ENCODE measurements at places on chromosomes 6 and 20.

GRCh38 chr20:21259346-21259745, 43.8 kb upstream of the XRN2 start:
- no peak for DNase-seq

DNA sequence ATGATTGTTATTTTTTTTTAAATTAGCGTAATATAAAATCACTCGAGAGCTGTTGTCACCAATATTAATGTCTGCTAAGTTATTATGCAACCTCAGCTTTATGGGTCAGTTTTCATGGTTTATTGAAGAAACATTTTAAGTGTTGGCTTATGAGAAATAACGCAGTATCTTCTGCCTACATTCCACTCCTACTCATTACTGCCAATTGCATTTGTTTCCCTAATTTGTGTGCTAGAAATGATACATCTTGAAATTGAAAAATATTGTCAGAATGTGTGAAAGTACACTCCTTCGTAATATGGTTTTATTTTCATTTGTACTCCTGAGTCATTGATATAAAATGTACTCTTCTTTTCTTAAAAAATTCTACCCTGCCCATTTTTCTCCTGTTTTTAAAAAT, 333.3 kb upstream of the HSF2 start:
- DNase-seq, result no peak

DNA sequence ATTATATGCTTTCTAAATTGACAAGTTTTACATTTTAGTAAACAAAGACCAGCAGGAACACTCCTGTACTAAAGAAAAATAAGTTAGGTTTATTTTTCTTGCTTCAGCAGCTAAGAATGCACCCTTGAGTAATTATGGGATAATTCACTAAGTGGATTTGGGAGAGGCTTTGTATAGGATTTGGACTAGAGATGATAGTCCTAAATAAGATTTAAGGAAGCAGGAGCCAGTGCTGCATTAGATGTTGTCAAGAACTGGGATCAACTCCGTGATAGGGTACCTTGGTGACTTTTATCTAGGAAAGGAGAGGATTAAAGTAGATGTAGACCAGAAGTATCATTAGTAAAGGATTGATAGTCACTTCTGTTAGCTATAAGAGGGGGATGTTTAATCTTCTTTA, 4.1 kb upstream of the C6orf141 start:
- no peak for DNase-seq

DNA sequence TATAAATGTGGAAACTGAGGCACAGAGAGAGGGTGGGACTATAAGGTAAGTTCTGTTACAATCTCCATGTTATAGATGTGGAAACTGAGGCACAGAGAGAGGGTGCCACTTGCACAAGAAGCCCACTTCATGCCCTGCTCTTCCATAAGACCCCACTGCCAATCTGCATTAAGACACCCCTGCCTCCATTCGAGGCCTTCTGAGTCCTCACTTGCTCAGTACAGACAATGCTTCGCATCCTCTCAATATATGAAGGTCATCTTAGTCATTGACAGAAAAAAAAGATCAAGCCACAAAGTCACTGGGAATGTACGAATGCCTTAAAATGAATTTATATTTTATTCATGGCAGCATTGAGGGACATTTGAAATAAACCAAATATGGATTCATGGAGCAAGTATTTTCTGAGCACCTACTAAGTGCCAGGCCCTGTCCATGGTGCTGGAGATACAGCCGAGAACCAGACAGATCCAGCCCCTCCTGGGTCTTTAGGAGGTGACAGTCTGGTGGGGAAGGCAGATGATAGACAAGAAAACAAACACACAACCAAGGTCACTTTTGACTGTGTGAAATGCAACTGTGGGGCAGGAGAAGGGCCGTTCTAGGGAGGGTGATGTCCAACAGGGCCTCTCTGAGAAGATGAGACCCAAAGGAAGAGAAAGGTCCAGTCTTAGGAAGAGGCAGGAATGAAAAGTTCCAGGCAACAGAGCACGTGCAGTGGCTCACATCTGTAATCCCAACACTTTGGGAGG, 92.5 kb upstream of the PTPN1 start:
- DNase-seq, result no peak

DNA sequence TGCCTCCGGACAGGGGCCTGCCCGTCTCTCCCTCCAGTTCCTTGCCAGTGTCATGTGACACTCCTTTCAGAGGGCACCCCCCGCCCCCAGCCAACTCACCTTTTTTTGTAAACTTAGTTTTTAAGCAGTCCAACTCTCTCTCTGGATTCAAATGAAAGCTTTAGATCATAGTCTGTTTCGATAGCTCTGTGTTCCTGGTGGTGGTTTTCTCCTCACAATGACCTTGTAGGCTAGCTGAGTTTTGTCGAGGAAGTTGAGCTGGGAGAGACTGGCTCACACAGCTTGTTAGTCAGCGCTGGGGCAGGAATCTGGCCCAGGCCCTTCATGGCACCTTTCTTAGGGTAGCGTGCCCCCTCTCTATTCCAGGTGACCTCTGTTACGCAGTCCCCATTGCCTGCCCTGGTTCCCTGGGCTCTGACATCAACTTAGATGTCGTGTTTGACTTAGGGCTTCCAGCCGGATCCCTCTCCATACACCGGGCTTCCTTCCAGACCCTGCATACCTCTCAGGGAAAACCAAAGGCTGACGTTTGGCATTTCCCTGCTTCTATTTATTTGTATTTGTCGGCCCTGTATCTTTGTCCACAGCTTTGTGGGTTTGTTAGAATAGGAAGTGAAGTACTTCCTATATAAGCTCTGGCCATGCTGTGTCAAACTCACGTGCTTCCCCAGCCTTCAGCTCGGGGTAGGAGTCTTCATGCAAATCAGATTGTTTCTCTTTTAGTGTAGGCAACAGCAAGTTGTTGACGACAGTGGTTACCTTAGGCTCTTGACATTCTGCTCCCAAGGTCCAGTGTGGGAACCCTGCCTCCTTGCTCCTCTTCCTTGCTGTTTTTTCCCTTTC, 12.7 kb downstream of the IGF2R start:
- DNase-seq, result peak; percentile 80

- DNase-seq, result no peak
Measured at GRCh38 chr6:106628658-106629102, 618 bp downstream of the RTN4IP1 start.

DNA sequence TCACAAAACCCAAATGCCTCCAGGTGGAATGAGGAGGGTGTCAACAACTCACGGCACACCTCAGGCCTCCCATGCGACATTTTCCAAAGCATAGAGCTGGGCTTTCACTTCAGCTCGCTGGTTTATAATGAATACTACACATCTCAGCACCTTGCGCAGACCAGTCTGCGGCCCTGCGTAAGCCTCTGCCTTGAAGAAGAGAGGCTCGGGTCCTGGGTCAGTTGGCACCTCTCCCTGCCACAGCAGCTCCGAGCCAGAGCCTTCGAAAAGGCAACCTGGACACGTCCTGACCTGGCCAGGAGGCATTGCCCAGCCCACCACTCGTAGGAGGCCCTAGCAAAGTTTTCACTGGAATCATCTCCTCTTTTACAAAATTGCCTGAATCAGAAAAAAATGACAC, 183.0 kb upstream of the AFDN start:
- DNase-seq, result no peak

- no peak for DNase-seq
Measured at GRCh38 chr20:46270977-46271744, 37.1 kb downstream of the CDH22 start.

DNA sequence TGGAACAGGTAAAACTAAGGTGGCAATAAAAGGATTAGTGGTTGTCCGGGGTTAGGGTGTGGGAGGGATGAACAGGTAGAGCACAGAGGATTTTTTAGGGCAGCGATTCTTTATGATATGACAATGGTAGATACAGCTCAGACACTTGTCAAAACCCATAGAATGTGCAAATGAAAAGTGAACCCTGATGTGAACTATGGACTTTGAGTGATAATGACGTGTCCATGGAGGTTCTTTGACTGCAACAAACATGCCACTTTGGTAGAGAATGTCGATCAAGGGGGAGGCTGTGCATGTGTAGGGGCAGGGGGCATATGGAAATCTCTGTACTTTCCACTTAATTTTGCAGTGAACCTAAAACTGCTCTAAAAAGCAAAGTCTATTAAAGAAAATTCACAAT, 100.7 kb downstream of the LAMP5 start:
- DNase-seq, result no peak

DNA sequence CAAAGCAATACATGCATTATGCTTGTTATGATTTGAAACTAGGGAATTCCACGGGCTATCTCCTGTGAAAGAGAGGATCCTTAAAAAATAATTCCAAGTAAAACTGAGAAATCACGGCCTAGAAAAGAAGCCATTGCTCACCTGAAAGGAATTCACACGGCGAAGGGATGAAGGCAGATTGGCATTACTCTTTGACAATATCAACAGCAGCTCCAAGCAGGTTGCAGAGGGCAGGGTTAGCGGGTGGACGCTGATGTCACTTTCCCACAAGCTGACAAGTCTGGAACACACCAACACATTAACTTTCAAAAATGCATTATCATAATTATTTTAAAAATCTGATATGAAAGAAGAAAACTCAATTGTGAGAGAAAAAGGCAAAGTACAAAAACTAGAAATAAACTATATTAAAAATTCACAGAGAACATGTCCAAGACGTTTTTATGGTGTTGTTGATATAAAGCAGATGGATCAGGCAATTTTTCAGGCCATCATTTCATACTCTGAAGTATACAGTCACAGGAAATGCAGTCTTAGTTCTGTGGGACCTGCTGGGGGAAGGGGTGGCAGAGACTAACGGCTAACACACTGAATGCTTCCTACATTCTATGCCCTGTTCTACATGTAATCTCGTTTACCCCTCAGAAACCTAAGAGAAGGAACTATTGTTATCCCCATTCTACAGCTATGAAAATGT, 108.3 kb downstream of the UBE3D start:
- peak; percentile 46 for DNase-seq

DNA sequence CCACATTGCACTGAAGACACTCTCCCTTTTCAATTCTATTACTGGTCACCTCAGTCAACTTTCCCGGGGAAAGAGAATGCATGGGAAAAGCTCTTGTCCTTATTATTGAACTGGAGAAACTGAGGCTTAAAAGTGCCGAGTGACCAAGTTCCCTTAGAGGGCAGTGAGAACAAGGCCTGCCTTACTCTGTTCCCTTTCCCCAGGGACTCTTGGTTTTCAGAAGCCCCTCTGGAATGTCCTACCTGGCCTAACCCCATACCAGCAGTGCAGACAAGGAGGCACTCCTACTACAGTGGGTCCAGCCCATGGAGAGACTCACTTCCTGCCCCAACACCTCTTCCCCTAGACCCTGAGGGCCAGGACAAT, 6.1 kb downstream of the SRXN1 start:
- no peak for DNase-seq

- no peak for DNase-seq
Measured at GRCh38 chr20:9412309-9412708, 102.1 kb upstream of the LAMP5 start.

GRCh38 chr6:159079367-159079766, 34.6 kb upstream of the TAGAP start:
- DNase-seq, result no peak

- no peak for DNase-seq
Measured at GRCh38 chr6:116530436-116530835, 15.0 kb downstream of the TRAPPC3L start.

DNA sequence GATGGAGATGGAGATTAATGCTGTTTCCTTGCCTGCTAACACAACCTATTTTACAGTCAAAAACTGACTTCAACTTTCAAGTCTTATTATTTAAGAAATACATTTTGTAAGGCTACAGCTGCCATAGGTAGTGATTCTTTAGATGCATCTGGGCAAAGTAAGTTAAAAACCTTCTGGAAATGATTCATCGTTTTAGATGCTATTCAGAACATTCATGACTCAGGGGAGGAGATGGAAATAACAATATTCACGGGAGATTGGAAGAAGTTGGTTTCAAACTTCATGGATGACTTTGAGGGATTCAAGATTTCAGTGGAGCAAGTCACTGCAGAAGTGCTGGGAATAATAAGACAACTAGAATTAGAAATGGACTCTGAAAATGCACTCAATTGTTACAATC, 174.9 kb upstream of the GGTLC1 start:
- DNase-seq, result no peak

- DNase-seq, result no peak
Measured at GRCh38 chr6:11601776-11602605, 64.4 kb downstream of the TMEM170B start.

- no peak for DNase-seq
Measured at GRCh38 chr6:117304446-117304845, 39.1 kb downstream of the VGLL2 start.

GRCh38 chr6:111626441-111626840, 20.8 kb upstream of the TRAF3IP2 start:
- no peak for DNase-seq

DNA sequence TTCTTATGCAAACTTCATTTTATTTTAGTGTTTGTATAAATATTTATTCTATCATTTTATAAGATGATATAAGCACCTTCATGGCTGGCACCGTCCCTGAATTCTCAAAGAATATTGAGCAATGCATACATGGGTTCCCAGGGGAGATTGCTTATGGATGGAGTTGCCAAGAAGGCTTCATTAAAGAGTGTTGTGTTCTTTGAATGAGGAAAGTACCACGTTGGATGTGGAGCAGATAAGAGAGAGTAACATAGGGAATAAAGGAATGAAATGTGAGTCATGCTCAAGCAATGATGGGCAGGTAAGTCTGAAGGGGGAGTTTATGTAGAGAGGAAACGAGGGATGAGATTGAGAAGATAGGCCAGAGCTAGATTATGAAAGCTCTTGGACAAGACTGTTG, 10.3 kb downstream of the DSE start:
- no peak for DNase-seq

DNA sequence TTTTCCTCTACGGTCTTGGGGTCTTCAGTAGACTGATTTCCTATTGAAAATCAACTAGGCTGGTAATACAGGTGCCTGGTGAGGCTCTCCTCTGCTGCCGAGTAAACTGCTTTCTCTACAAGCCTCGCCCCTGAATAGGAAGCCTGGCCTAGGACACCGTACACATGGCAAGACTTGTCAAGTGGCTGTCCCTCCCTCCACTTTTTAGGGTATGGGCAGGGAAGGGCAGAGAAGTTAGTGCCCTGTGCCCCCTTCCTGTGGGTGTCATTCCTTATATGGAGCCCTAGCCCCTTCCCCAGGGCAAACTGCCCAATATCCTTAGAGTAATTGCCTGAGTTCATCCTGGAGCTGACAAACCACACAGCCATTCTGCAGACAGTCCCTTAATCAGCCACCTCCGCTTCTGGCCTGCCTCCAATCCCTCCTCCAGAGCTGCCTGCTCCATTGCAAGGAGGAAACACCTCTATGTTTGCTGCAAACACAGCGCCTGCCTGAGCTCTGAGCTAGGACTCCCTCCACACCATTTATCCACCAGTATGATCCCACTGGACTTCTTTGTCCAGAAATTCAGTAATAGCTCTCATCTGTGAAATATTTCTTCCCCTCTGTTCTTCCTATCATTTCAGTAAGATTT, 93.1 kb downstream of the CHD6 start:
- peak; percentile 69 for DNase-seq

DNA sequence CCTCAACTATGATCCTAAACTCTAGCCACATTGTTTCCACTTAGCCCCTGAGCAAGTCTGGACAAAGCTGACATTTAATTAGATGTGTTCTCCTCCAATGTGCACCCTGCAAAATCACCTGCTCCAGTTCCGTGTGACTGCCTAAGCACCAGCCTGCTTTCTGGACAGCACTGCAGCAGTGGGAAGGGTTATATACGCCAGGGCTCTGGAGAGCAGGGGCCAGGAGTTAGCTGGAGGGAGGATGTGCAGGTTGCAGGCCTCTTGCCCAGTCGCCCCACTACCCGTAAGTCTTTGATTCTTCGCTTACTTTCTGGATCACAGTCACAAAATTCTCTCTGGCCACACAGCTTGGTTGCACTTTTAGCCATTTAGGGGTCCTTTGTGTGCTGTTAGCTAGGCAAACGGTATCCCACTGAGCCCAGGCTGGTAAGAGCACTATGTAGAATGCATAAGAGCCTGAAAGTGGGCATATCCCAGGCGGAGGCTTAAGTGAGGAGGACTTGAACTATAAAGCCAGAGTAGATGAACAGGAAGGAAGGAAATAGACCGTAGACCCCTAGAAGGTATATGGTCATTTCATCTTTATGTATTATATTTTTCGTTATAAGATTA, 10.7 kb upstream of the PLEKHG1 start:
- DNase-seq, result no peak

Data from muscle of leg (tissue), 16 donors.